RKO (cell line): ENCODE measurements at places on chromosomes 6 and 20.
A peak's percentile ranks its signal among the peaks of the same experiment; 100 is the strongest.

- no peak for DNase-seq
Observed at GRCh38 chr6:100453701-100454521, 10.8 kb downstream of the SIM1 start.

DNA sequence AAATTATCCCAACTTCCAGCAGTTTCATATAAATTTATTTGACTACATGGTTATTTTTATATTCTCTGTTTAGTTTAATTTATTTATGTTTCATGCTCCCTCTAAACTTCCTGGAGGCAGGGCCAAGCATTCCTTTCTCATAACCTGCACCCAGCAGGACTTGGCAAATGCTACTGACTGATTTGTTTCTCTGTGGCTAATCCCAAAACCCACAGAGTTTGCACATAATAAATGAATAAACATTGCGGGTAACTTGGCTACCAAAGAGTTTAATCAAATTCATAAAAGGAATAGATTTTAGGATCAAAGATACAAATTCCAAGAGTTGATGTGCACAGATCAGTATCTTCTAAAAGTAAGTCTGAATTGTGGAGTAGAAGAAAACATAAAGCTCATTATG, 239.5 kb downstream of the SLC35F1 start:
- no peak for DNase-seq

DNA sequence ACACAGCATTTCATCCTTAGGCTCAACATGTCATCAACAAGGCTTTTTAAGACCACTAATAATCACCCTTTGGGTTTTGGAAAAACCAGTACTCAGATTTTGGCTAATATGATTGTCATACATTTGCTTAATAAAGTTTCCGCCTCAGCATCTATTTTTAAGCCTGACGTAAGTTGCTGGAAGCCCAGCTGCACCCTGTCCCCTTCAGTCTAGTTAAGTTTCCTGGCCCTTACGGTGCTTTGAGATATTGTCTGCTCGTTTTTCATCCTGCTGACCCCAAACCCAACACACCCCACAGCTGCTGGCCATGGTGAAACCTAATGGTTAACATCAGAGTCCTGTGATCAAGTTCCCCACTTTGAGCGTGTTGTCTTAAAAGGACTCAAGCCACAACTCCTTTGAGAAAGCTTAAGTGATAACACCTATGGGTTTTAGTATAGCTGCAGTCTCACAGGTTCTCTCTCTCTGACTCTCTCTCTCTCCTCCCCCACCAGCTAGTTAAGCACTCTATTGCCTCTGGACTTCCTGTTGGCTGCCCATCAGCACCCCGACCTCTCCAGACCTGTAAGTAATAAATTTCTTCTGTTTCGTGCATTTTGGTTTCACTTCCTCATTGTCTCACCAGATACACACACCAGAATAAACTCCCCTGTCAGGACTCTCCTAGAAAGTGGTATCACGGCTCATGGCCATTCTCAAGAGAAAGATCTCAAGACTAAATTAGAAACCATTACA, 802.0 kb downstream of the C6orf118 start:
- DNase-seq, result no peak

DNA sequence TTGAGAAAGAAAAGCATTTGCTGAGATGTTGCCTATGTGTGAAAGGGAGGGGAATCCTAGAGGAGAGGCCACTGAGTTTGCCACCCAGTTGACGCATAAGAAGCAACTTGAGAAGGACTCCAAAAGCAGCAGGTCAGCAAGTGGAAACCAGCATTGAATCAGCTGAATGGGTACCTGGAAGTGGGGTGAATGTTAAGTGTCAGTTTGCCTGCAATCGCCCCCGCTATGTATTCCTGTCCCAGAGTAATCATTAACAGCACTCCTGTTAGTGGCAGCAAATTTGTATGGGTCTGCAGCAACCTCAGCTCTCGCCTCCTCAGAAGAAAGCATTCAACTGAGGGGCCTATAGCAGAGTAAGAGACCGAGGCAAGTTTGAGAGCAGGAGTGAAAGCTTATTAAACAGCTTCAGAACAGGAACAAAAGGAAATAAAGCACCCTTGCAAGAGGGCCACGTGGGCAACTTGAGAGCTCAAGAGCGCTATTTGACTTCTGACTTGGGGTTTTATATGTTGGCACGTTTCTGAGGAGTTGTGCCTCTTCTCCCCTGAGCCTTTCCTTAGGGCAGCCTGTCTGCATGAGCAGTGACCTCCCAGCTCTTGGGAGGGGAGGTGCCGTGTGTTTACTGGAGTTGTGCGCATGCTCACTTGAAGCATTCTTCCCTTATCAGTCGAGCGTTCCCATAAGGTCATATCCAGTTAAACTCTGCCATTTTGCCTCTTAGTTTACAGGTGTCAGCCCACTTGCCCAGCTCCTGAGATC, 122.6 kb upstream of the PHACTR1 start:
- DNase-seq, result no peak

DNA sequence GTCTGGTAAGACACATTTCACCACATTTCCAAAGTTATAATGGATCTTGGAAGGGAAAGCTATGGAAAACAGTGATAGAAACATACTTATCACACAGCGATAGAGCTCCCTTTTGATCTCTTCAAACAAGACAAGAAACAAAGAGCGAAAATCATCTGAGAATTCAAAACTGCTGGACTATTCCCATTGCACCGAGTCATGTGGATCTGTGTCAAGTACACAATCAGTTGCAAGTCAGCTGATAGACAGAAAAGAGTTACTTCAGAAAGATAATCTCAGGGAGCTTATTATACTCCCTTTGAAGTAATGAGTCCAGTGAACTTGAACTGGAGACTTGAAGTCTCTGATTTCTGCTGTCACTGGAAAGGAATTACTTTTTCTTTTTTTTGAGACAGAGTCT, 89.7 kb upstream of the GCM1 start:
- no peak for DNase-seq

- no peak for DNase-seq
Observed at GRCh38 chr20:63238514-63239125, 2.9 kb downstream of the BIRC7 start.

DNA sequence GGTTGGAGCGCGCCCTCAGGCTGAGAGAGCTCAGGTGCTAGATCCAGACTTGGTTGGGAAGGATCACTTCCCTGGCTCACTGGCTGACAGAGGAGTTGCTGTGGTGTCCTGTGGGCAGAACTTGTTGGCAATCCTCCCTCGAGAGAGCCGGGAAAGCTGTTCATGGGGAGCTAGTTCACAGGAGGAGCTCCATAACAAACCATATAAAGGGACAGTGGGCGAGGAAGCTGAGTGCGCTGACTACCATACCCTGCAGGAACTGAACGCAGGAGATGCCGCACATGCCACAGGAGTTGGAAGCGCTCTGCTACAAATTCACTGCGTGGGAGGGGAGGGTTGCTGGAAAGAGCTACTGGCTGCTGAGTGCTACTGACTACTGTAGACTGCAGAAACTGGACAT, 243.2 kb downstream of the OGFRL1 start:
- no peak for DNase-seq

- DNase-seq, result no peak
Observed at GRCh38 chr6:106014955-106015354, 71.2 kb upstream of the PRDM1 start.

- no peak for DNase-seq
Observed at GRCh38 chr6:152313542-152314482, 323.4 kb downstream of the SYNE1 start.

DNA sequence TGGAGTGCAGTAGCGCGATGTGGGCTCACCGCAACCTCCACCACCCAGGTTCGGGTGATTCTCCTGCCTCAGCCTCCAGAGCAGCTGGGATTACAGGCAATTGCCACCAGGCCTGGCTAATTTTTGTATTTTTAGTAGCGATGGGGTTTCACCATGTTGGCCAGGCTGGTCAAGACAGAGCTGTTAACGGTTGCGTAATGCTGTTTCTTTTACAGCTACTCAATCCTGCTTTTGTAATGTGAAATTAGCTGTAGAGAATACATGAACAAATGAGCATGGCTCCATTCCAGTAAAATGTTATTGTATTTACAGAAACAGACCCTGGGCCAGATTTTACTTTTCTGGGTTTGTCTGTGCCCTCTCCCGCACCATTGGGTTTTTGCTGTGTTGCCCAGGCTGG, 1.9 kb downstream of the PNLDC1 start:
- no peak for DNase-seq

GRCh38 chr20:53695797-53696527, 102.3 kb upstream of the ZNF217 start:
- DNase-seq, result no peak

DNA sequence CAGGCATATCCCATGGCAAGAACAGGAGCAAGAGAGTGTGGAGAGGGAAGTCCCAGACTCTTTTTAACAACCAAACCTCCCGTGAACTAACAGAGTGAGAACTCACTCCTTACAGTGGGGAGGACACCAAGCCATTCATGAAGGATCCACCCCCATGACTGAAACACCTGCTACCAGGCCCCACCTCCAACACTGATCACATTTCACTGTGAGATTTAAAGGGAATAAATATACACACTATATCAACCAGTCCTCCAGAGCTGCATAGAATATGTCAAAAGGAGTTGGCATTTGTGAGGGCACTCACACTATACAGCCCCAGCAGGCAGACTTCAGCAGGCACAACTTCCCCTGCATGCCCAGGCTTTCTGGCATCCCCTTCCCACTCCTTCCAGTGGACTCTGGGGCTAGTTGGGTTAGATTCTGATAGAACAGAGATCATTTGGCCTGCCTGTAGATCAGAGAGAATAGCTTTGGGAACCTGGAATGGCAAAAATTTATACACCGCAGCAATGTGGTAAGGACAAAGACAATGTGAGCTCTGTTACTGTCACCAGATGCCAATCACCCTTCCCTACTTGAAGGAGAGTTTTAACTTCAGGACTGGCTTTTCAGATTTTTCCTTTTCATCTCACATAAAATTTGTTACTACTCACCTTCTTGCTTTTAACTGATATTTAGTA, 25.2 kb upstream of the TENT5A start:
- no peak for DNase-seq

- DNase-seq, result no peak
Observed at GRCh38 chr6:25898289-25898977, 24.4 kb upstream of the SLC17A3 start.

GRCh38 chr20:34377072-34377847, 14.2 kb downstream of the ITCH start:
- no peak for DNase-seq

DNA sequence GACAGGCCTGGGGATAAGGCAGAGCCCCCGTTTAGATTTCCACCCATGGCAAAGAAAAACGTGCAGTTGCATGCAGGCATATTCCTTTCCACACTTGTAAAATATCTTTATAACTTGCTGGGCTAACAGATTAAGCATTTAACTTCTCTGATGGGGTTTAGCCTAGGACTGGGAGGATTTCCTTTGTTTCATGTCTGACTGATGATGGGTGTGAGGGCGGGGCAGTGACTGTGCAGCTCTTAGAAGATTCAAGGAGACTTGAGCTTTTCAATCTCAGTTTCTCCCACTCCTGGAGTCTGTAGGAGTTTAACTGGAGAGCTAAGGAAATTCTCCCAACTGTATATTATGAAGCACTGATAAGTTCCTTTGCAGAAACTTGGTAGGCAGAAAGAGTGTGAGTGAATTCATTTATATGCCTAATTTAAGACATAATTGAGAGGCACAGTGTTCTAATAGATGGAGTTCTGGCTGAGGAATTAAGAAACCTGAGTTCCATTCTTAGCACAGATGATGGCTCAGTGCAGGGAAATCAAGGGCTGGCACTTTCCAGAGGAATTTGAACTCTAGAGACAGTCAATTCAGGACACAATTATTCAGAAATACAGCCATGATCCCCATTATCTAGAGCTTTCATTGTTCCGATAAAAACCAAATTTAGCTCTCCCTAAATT, 214.6 kb upstream of the CNR1 start:
- DNase-seq, result no peak

DNA sequence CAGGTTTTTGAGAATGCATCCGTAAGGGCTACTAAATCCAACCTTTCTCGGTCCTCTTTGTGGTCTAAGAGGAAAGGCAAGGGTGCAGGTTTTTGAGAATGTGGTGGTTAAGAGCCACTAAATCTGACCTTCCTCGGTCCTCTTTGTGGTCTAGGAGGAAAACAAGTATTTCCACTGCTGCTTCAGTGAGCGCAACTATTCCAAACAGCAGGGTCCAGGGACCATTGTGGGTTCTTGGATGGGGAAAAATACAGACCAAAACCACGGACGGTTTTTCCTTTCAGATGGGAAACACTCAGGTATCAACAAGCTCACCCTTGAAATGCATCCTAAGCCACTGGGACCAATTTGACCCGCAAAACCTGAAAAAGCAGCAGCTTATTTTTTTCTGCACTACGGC, 21.9 kb downstream of the BTBD9 start:
- no peak for DNase-seq

DNA sequence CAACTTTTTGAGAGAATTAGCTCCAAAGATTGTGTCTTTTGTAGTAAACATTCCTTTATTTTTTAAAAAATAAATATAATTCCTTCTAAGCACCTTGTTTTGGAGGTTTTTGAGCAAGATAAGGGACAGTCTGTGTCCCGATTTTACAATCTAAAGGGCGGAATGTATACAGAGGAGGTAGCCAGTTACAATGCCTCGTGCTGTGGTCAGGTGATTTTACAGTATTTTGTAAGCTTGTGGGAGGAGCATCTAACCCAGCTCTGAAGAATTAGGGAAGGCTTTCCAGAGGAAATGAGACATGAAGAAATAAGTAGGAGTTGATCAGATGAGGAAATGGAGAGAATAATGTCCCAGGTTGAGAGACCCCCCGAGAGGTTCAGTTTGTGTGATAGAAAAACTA, 1.3 kb downstream of the HINT3 start:
- DNase-seq, result peak; percentile 67

- no peak for DNase-seq
Observed at GRCh38 chr6:143401068-143401446, 49.4 kb downstream of the ADAT2 start.

- peak; percentile 77 for DNase-seq
Observed at GRCh38 chr20:36541227-36541767, at the start of gene MYL9. Gene MYL9, plus strand, starts transcription at chr20:36541519. Its CDS starts 3,366 bp downstream, at chr20:36544885.

DNA sequence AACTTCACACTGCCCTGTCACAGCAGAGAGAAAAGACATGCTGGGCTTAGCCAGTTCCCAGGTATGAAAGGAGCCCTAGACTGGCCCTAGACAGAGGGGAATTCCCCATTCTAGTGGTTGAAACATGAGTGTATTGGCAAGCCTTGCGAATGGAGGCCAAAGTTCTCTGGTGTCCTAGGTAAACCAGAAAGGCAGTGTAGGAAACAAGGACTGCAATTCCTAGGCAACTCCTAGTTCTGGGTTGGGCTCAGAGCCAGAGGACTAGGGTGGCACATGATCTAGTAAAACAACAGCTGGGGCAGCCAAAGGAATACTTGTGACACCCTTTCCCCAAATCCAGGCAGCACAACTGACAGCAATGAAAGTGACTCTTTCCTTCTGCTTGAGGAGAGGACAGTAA, 265.0 kb upstream of the EPHA7 start:
- DNase-seq, result no peak

DNA sequence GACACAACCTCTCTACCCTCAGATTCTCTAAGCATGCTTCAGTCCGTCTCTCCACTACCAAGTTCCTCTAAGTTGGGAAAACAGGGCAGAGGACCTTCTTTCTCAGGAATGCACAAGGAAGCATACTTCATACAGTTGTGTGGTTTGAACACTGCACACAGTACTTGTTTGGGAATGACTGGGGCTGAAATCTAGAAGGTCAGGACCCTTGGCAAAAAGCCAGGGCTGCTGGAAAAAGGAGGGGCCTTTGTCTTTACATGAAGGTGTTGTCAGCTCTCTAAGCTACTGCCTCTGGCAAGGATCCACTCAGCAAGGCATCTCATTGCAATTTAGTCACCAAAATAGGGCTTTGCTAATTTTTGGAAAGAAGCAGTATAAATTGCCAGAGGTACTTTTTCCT, 20.7 kb upstream of the HEY2 start:
- DNase-seq, result no peak

- DNase-seq, result no peak
Observed at GRCh38 chr20:9510911-9511310, 3.5 kb upstream of the LAMP5 start.
